ENCODE measurements at places on chromosomes 12 and 14.

DNA sequence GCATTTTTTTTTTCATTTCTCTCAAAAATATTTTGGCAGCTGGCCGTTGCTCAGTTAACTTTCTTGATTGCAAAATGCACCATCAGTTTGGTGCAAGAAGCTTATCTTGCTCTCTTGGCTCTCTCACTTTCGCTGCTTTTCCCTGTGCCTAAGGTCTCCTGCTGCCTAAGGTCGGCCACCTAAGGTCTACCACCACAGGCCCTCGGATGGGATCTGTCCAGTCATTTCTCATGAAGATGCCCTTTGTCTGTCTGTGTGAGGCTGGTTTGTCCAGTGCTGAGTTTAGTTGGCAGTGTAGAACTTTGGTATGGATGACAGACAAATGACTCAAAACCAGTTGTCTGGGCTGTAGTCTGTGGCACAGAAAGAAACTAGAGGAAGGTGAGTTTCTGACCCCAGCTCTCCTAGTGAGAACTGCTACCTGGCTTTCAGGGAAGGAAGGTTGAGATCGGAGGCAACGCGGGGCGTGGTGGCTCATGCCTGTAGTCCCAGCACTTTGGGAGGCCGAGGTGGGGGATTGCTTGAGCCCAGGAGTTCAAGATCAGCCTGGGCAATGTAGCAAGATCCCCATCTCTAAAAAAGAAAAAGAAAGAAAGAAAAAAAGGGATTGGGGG, 2.6 kb downstream of the MLXIP start:
- no peak for DNase-seq

GRCh38 chr12:105069936-105070702, 14.1 kb downstream of the ALDH1L2 start:
- DNase-seq: no peak

GRCh38 chr12:73221398-73221797, 949.2 kb downstream of the TRHDE start:
- DNase-seq: no peak

DNA sequence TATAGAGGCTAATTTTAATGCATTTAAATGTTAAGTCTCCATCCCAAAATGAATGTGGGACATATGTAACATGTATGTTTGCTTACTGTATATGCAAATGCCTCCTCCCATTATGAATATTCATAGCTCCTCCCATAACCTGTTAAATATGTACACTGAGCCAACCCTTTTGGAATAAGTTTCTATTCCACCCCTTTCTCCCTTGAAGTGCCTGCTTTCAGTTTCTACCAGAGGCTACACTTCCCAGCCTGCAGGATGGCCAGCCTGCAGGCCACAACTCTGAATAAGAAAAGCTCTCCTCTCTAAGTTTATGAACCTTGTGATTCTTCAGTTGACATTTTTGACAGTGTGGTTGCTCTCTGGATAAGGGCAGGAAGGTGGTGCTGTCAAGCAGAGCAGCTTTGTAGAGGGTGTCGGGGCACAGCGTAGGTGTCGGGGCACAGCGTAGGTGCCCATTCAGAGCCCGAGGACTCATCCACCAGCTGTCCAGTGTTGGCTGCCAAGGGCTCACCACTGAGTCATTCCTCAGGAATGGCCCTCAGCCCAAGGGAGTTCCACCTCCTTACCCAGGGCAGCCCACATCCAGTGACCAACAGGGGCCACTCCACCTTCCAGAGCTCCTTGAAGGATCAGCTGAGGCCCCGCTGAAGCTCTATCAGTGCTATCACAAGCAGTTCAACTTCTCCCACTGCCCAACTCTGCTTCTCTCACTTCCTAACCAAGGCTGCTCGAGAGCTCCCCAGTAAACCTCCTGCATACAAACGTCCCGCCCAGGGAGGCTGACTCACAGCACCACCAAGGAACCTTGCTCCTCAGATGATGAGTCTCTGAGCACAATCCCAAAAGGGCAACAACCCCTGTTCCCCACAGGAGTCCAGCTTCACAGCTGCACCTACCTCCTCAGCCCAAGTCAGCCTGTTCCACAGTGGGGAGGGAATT, 31.4 kb downstream of the VWF start:
- no peak for DNase-seq

DNA sequence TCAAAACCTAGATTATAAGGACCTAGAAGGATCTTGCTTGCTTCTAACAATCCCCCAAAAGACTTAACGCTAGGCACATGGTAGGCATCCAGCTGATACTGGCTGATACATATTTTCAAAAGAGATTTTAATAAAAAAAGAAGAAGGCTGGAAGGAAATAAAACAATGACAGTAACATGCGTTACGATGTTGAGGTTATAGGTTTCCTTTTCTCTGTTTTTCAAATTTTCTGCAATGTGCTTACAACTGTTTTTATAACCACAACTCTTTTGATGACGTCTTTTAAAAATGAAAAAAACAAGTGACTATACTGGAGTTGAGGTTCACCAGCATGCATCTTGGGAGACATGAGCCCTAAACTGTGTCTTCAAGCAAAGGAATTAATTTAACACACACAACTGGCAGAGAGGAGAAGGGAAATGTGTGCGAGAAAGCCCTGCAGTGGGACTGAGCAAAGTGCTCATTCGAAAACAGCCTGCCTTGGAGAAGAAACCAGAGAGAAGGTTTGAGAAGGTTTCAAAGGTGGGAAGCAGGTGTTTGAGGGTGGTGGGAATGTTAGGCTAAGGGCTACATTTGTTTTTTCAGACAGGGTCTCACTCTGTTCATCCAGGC, 80.4 kb downstream of the DUSP16 start:
- peak; percentile 40 for DNase-seq

- DNase-seq: no peak
These were observed 162.4 kb upstream of the DAAM1 start for GRCh38 chr14:59026081-59026480.

GRCh38 chr14:72736786-72737559, 156.9 kb downstream of the DPF3 start:
- DNase-seq: no peak

- DNase-seq: no peak
These were observed 24.1 kb downstream of the KLRD1 start for GRCh38 chr12:10331642-10332239.

DNA sequence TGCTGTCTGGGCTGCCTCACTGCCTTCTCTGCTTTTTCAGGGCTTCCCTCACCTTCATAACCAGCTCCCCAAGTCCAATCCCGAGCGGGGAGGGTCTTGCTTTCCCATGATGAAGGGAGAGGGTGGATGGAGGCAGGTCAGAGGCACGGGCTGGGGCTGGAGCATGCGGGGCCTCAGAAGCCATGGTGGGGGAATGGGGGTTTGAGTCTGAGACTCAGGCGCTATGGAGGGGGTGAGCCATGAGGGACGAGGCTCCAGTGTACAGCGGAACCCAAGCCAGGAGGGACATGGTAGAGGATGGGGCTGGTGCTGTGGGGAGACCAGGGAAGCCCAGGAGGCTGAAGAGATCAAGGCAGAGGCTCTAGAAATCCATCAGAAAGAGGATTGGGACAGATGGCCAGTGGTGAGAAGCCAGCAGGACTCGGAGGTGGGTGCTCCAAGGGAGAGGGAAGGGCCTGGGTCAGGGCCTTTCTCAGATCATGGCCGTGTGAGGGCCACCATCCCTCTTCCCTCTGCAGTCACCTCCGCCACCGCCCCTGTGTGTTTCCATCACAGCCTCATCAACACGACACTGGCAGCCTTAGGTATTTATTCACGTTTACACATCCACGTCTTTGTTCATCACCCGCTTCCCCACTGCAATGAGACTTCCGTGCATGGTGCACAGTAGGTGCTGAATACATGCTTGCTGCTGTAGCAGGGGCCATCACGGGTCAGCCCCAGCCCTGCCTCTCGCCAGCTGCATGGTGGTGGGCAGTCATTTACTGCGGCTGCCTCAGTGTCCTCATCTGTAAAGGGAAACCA, 144.7 kb downstream of the ADGRD1 start:
- no peak for DNase-seq

DNA sequence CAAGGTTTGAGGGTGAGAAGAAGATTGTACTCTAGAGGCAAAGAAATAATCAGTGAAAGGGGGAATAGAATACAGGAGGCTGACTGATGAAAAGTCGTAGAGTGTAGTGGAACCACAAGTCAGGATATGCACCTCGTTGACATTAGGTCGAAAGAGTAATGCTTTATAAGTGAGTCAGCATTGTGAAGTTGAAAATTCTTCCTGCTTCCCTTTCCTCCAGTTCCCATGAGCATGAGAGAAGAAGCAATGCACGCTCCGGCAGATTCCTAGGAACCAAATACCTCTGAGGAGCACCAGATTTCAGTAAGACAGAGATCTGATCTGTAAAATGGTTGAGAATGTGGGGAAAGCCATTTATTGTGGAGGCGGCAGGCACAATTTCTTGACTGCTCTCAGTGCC, 16.5 kb downstream of the CCER1 start:
- DNase-seq: no peak

GRCh38 chr12:65878540-65878939, 54.3 kb downstream of the HMGA2 start:
- no peak for DNase-seq

GRCh38 chr14:56333359-56334292, 215.4 kb downstream of the PELI2 start:
- no peak for DNase-seq

GRCh38 chr12:15481846-15482245, 159.5 kb downstream of the PTPRO start:
- DNase-seq: no peak

GRCh38 chr12:89848732-89849131, 140.1 kb upstream of the ATP2B1 start:
- no peak for DNase-seq

DNA sequence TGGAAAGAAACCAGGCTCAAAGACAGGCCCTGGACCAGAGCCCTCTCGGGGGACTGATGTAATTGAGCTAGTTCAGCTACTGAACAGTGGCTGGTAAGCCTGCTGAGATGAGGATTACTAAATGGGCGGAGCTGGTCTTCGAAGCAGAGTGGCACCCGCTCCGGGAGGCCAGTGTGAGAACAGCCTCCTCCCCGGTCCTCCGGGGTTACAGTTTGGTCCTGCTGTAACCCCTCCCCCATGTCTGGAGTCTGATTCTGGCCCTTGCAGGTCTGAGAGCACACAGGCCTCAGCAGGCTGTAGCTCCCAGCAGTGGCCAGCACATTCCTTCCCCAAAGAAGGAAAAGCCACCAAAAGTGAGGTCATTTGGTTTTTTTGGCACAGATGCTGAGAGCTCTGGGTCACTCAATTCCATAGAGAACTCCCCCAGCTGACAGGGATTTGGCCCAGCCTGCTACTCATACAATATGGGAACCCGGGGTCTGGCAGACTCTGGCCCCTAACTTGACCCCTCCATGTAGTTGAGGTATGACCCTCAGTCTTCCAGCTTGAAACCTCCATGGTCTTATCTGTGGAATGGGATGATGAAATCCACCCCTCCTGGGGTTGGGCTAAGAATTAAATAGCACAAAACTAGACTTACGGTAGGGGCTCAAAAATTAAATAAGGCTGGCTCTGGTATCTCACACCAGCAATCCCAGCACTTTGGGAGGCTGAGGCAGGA, 39.0 kb downstream of the ACTN1 start:
- DNase-seq: no peak

DNA sequence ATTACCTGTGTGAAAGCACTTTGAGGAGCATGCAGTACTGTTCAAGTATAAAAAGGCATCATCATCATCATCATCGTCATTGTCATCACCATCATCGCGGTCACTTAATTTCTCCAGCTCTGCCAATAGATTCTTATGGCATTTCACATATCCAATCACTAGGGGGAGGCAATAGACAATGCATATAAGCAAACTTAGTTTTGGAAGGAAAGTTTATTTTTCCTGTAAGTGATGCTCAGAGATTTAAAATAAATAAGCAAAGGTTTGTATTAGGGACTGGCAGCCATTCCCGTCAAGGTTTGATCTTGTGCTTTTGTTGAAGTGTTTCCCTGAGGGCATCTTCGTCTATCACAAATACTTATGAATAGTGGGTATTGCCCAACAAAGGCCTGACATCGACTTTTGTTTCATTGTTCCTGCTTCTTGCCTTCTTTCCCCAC, 127.4 kb downstream of the KTN1 start:
- no peak for DNase-seq

DNA sequence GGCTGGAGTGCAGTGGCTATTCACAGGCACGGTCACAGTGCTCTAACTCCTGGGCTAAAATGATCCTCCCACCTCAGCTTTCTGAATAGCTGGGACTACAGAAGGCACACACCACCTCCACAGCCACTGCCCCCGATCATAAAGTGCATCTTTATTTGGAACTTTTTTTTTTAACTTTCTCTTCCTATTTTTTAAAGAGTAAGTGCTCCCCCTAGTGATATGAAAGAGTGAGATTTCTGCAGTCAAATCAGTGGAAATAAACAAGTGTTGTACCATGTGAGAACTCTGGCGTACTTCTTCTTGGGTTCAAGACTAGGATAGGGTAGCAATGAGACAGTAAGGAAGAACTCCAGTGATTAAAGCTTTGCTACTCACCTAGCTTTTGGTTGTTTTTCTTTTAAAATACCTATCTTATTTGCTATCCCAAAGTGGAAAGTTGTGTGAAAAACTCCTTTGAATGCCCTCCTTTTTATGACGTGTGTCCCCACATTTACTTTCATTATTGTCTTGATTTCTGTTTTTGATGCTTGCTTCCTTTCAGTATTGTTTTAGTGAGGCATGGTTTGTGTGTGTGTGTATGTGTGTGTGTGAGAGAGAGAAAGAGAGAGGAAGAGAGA, 6.6 kb downstream of the PPP4R4 start:
- DNase-seq: no peak

- no peak for DNase-seq
These were observed 42.3 kb downstream of the ATXN7L3B start for GRCh38 chr12:74579981-74580380.

DNA sequence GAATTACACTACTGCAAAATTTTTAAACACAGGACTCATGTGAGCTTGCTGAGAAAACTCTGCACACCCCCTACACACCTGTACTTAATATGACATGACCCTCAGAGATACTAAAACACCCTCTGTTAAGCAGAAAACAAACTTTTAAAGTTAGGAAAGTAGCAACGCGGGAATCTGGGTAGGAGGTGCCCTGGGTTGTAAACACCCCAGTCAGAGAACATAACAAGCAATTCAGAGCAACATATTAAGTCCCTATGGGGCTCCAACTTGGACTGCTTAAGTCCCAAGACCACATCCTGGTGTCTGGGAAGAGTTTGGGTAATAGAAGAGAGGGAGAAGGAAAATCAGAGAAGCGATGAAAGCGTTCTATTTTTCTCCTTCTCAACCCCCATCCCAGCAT, 1.2 kb downstream of the ATF7 start:
- DNase-seq: no peak

- no peak for DNase-seq
These were observed 90.2 kb downstream of the KSR2 start for GRCh38 chr12:117878605-117879004.

GRCh38 chr12:94178054-94178453, 29.7 kb downstream of the PLXNC1 start:
- no peak for DNase-seq

GRCh38 chr12:89875225-89875624, 166.6 kb upstream of the ATP2B1 start:
- no peak for DNase-seq

- DNase-seq: no peak
These were observed 15.2 kb downstream of the LRCOL1 start for GRCh38 chr12:132595183-132595582.

Measured in T follicular helper cell (primary cell).